Mucosa of gallbladder (tissue), 1 donor: ENCODE measurements at places on chromosomes 7 and 10. TPM values are rescaled to one million over a fixed set of nuclear protein-coding genes. Genes with fewer than 3 reads are reported as not detected.

The SLK gene
- 38.5 TPM for total RNA-seq

The ZNRF2 gene
- 32.8 TPM for total RNA-seq

The PNLIPRP2 gene
- total RNA-seq = 1.2 TPM

The PTPRZ1 gene
- 2.2 TPM for total RNA-seq

The CDK13 gene
- 43.2 TPM for total RNA-seq

The AHR gene
- 76.6 TPM for total RNA-seq

The TDRD1 gene
- total RNA-seq = 2.0 TPM

The ANKRD1 gene
- 0.09 TPM for total RNA-seq

The CD36 gene
- total RNA-seq = 35.8 TPM

The TMEM270 gene
- total RNA-seq = not detected

The ATE1 gene
- total RNA-seq = 38.4 TPM

The ABCF2 gene
- total RNA-seq = 25.3 TPM

The ASAH2 gene
- total RNA-seq = 2.8 TPM
